ENCODE measurements at places on chromosomes 3 and 15.

DNA sequence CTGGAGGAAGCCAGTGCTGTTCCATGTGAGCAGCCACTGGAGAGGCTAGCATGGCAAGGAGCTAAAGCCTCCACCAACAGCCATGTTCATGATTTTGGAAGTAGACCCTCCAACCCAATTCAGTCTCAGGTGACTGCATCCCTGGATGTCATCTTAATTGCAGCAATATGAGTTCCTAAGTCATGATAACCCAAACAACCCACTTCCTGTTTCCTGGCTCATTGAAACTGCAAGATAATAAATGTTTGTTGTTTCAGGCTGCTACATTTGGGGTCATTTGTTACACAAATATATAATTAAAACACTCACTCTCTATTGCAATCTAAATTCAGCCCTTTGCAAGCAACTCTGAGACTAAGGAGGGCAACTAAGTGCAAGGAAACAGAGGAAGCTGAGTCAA, 62.4 kb upstream of the SLC24A5 start:
- no peak for DNase-seq

DNA sequence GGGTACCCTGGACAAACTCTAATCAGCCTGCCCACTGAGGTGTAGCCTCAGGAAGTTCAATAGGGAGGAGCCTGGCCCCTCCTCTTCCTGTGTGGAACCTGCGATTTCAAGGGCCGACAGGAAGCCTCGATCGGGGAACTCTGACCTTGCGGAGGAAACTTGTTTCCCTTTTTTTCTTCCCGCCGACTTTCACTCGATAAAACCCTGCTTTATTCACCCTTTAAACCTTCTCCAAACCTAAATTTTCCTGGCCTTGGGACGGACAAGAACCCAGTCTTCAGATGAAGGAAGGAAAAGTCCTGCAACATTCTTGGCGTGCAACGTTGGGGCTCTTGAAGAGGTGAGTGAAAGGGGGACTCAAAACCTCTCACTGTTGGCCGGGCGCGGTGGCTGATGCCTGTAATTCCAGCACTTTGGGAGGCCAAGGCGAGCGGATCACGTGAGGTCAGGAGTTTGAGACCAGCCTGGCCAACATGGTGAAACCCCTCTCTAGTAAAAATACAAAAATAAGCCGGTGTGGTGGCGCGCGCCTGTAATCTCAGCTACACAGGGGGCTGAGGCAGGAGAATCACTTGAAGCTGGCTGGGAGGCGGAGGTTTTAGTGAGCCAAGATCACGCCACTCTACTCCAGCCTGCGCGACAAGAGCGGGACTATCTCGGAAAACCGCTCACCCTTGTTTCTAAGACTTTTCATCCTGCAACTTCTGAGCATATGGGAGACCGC, 208.2 kb downstream of the ZNF385D start:
- no peak for DNase-seq

GRCh38 chr15:63090887-63091286, 30.8 kb upstream of the LACTB start:
- DNase-seq: no peak

DNA sequence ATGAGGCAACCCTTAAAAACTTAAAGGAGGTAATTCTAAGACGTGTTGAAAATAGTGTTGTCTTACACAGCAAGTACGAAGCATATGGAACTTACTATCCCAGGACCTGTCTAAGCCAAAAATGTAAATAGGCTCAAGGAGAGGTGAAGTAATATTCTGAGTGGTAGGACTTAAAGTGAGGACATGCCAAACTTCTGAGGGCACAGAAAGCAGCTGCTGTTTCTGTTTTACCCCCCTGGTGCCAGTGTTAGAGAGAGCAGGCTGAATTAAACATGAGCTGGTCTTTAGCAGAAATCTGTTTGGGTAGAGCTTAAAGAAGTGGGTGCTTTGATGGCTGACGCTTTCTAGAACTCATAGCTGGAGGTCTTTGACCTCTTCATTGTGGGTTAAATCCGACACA, 149.7 kb upstream of the NPHP3 start:
- DNase-seq: peak; percentile 10

GRCh38 chr3:18447720-18448119, 22.6 kb upstream of the SATB1 start:
- DNase-seq: no peak

Measured in astrocyte of the hippocampus (primary cell).